ENCODE measurements at places on chromosomes 6 and 20.

DNA sequence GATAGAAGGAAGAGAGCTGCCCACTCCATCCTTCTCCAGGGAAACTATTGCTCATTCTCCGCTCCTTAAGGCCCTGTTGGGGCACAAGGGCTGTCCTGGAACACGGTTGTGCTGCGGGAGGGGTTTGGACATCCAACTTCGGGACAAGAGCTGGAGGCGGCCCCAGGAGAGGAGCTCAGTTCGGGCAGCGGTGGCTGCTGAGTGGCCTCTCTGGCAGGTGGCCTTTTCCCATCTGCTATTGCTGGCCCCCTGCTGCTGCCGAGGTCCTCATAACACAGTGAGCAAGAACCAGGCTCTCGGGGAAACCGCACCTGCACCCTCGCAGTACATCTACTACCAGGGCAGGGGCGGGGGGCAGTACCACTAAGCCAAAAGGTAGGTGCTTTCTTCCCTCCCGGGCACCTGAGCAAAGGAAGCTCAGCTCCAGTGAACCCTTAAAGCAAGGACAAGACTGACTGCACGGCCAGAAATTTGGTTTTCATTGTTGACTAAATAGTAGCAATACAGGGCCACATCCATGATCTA lies 63.7 kb downstream of the PSMG4 start:
- no peak for DNase-seq

DNA sequence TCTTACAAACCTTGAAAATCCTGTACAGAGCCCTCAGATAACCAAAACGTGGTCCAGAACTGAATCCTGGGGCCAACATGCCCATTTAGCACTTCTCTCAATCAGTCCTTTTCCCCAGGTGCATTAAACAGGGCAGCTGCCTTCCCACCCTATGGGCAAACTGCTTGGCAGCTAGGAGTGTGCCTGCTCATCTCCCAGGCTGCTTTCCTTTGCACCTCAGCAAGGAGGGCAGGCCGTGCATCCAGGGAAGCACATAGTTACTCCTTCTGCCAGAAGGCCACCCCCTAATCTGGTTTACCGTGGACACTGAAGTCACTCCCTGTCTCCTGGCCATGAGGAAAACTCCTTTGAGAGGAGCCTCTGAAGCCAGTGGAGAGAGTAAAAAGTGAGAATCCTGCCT lies 10.0 kb downstream of the PKIG start:
- no peak for DNase-seq

DNA sequence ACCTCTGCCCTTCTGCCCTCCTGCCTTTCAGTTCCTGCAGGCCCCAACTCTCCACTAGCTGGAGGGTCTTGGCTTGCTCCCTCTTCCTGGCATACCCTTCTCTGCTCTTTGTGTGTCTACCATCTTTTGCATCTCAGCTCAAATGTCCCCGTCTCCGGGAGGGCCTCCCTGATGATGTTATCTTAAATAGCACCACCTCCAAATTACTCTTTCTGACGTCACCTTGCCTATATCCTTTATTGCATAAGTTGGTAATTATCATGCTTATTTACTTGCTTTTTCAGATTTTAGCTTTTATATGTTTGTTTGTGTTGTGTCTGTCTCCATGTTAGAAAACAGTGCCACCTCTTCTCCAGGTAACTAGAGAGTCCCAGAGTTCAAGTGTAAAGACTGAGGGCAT lies 36.0 kb upstream of the FYN start:
- no peak for DNase-seq

GRCh38 chr6:39225543-39225942 lies 3.7 kb downstream of the KCNK5 start:
- DNase-seq, result no peak

All from Panc1 (cell line).